ENCODE measurements at places on chromosomes 3 and 15.

DNA sequence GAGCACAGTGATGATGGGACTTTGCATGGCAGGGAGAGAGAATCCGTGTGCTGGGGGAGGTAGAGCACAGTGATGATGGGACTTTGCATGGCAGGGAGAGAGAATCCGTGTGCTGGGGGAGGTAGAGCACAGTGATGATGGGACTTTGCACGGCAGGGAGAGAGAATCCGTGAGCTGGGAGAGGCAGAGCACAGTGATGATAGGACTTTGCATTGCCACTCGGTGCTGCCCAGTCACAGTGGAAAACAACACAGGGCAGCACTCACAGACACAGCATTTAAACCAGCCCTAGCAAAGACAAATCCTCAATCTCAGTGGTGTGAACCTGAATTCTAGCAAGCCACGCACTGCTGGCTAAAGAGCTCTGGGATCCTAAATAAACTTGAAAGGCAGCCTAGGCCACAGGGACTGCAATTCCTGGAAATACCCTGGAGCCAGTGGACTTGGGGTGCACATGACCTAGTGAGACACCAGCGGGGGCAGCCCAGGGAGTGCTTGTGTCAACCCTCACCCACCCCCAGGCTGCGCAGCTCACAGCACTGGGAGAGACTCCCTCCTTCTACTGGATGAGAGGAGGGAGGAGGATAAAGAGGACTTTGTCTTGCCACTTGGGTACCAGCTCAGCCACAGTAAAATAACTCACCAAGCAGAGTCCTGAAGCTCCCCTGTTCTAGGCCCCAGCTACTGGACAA, 23.4 kb upstream of the TNK2 start:
- H3K36me3 ChIP-seq: no peaks in the 10 kb centered on the region
- H3K27ac ChIP-seq: no peak overlapping the region
- H3K4me1 ChIP-seq: no peaks in the 10 kb centered on the region

GRCh38 chr3:158742871-158743663, 10.8 kb upstream of the RARRES1 start:
- peak overlapping the region; percentile 87 for H3K27ac ChIP-seq
- no peaks in the 10 kb centered on the region for H3K27me3 ChIP-seq
- DNase-seq: no peak
- no peak overlapping the region for H3K4me3 ChIP-seq
- peaks cover 40% of the 10 kb centered on the region for H3K4me1 ChIP-seq

GRCh38 chr3:169564883-169565282, 98.6 kb downstream of the MECOM start:
- H3K36me3 ChIP-seq: no peaks in the 10 kb centered on the region
- no peak overlapping the region for H3K4me3 ChIP-seq
- H3K27me3 ChIP-seq: no peaks in the 10 kb centered on the region
- no peaks in the 10 kb centered on the region for H3K4me1 ChIP-seq

GRCh38 chr15:56719021-56719612, 14.2 kb downstream of the ZNF280D start:
- no peak for DNase-seq
- H3K4me3 ChIP-seq: no peak overlapping the region
- no peaks in the 10 kb centered on the region for H3K36me3 ChIP-seq
- peaks cover 14% of the 10 kb centered on the region for H3K4me1 ChIP-seq

DNA sequence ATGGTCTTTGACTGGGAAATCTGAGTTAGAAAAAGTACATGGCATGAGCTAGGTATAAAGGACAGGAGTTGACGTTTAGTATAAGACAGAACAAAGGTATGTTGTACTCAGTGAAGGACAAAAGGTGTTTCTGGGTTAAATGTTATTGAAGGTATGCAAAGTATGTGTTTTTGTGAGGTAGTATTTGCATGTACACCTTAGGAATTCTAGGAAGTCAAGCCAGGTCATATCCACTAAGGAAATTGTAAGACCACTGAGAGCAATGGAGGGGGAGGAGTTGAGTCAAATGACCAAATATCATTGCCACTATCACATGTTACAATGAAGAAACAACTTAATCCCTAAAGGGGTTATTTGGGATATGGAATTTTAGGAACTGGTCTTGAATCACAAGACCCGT, 24.4 kb upstream of the TGFBR2 start:
- no peaks in the 10 kb centered on the region for H3K4me1 ChIP-seq
- H3K27ac ChIP-seq: no peak overlapping the region
- H3K4me3 ChIP-seq: no peak overlapping the region
- no peaks in the 10 kb centered on the region for H3K27me3 ChIP-seq

GRCh38 chr15:95368191-95368590, 962.3 kb upstream of the NR2F2 start:
- H3K4me1 ChIP-seq: no peaks in the 10 kb centered on the region
- no peak for DNase-seq
- H3K36me3 ChIP-seq: no peaks in the 10 kb centered on the region

- no peak overlapping the region for H3K4me3 ChIP-seq
- no peaks in the 10 kb centered on the region for H3K4me1 ChIP-seq
- no peak for DNase-seq
- no peak overlapping the region for H3K27ac ChIP-seq
These were observed 8.5 kb upstream of the SLC24A5 start for GRCh38 chr15:48112242-48112641.

DNA sequence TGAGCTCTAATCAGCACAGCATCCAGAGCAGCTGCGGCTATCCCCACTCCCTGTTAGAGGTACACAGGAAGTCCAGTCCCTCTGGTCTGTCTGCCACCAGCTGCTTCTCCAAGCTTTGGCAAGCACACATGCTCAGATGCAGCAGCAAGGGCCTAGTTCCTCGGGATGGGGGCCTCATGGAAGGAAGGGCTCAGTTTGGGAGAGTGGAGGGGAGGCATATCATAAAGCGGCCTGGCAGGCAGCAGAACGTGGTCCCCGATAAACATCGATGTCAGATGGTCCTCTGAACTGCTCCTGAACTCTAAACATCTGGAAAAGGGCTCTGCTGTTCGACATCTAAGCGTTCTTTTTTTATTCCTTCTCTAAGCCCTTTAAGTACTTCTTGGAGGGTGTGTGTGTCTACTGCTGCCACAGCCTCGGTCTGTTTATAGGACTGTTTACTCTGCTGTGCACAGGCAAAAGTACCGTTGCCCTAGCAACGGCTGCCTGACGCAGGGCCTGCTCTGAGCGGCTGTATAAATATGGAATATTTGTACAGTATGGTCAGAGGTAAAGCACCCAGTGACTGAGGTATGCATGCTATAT, 74.6 kb downstream of the PRICKLE2 start:
- H3K27ac ChIP-seq: no peak overlapping the region
- H3K27me3 ChIP-seq: peaks cover 9% of the 10 kb centered on the region

GRCh38 chr15:51098331-51098619, 3.6 kb upstream of the TNFAIP8L3 start:
- no peak overlapping the region for H3K4me3 ChIP-seq
- H3K27me3 ChIP-seq: peaks cover 6% of the 10 kb centered on the region
- DNase-seq: no peak
- peaks cover 8% of the 10 kb centered on the region for H3K4me1 ChIP-seq
- no peak overlapping the region for H3K27ac ChIP-seq

All from K562 (cell line).